ENCODE measurements at places on chromosomes 4 and X. TPM values are rescaled to one million over a fixed set of nuclear protein-coding genes. Genes with fewer than 3 reads are reported as not detected.

FAM133A gene
- total RNA-seq, result not detected

NDST3 gene
- total RNA-seq, result not detected

CT45A3 gene
- total RNA-seq, result not detected

PDCL2 gene
- total RNA-seq, result not detected

SLC9B1 gene
- total RNA-seq, result 1.2 TPM

HOPX gene
- total RNA-seq, result 18.1 TPM

N4BP2 gene
- 21.9 TPM for total RNA-seq

CBLL2 gene
- not detected for total RNA-seq

TEX13D gene
- total RNA-seq, result not detected

MAGEB2 gene
- not detected for total RNA-seq

CABS1 gene
- total RNA-seq, result not detected

FAM241A gene
- total RNA-seq, result 7.4 TPM

CFAP299 gene
- total RNA-seq, result not detected

PCDH18 gene
- total RNA-seq, result 0.06 TPM

MFAP3L gene
- 1.0 TPM for total RNA-seq

AKAP14 gene
- not detected for total RNA-seq

PDK3 gene
- 38.2 TPM for total RNA-seq

MTMR1 gene
- 39.8 TPM for total RNA-seq

AMER1 gene
- 4.4 TPM for total RNA-seq

TGIF2LX gene
- total RNA-seq, result not detected

ABCE1 gene
- 210 TPM for total RNA-seq

HSFX3 gene
- total RNA-seq, result not detected

CXCL1 gene
- not detected for total RNA-seq

Data from activated naive CD8-positive, alpha-beta T cell treated with anti-CD3 and anti-CD28 coated beads for 36 hours (primary cell).